Activated B cell treated with CpG ODN at 0.5 μM for 24 hours (primary cell): ENCODE measurements at places on chromosomes 5 and 9. TPM values are rescaled to one million over a fixed set of nuclear protein-coding genes. Genes with fewer than 3 reads are reported as not detected.

- no peak overlapping the region for H3K27ac ChIP-seq
- DNase-seq = no peak
- no peaks in the 10 kb centered on the region for H3K36me3 ChIP-seq
- H3K4me3 ChIP-seq = no peak overlapping the region
Observed at GRCh38 chr9:84659313-84659712, 10.2 kb upstream of the NTRK2 start.

Gene WNT8A
- total RNA-seq = not detected in 2 replicates

DNA sequence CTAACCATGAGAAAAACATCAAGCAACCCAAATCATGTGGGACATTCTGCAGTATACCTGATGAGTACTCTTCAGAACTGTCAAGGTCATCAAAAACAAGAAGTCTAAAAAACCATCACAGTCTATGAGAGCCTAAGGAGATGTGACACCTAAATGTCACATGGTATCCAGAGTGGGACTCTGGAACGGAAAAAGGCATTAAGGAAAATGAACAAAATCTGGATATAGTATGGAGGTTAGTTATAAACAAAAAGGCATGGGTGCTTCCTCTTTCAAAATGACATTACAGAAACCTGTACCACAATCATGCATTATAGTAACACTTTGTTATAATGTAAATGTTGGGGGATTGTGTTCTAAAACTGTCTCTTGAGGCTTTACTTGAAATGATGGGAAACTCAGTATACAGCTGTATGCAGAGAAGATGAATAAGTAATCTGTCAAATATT is 47.4 kb downstream of the PRKACG start:
- no peak for DNase-seq
- H3K36me3 ChIP-seq = peaks cover 48% of the 10 kb centered on the region
- no peak overlapping the region for H3K4me3 ChIP-seq
- H3K27ac ChIP-seq = no peak overlapping the region
- H3K27me3 ChIP-seq = no peaks in the 10 kb centered on the region
- H3K4me1 ChIP-seq = peaks cover 8% of the 10 kb centered on the region

DNA sequence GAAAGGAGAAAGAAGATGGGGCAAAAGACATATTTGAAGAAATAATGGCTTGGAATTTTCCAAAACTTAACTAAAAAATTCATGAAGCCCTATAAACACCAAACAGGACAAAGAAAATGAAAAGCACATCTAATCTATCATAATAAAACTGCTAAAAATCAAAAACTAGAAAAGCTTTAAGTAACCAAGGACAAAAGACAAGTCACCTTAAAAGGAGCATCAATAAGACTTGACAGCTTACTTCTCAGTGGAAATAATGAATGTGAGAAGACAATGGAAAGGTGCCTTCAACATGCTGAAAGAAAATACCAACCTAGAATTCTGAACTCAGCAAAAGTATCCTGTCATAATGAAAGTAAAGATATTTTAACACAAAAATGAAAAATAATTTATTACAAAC is 27.0 kb downstream of the GTF3C4 start:
- H3K4me3 ChIP-seq = no peak overlapping the region
- no peak for DNase-seq
- H3K27ac ChIP-seq = no peak overlapping the region
- H3K4me1 ChIP-seq = no peaks in the 10 kb centered on the region
- peaks cover 3% of the 10 kb centered on the region for H3K27me3 ChIP-seq

DNA sequence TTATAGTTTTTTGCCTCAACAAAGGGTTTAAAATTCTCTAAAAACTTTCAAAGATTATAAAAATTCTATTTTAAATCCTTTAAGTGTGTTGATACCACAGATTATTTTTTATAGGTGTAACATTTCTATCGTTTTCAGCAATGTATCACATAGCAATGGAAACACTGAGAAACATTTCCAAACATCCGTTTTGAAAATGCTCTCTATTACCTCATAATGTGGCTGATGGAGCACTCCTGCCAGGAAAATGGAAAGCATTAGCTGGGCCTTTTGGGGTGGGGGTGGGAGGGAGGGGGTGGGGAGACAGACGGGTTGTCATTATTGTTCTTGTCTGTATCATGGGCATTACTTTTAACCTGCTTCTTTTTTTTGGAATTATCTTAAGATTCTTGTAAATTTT is 516.5 kb downstream of the ACTL7B start:
- no peaks in the 10 kb centered on the region for H3K4me1 ChIP-seq
- no peaks in the 10 kb centered on the region for H3K36me3 ChIP-seq
- no peak overlapping the region for H3K4me3 ChIP-seq
- no peak overlapping the region for H3K27ac ChIP-seq
- H3K27me3 ChIP-seq = peaks cover 3% of the 10 kb centered on the region
- no peak for DNase-seq

DNA sequence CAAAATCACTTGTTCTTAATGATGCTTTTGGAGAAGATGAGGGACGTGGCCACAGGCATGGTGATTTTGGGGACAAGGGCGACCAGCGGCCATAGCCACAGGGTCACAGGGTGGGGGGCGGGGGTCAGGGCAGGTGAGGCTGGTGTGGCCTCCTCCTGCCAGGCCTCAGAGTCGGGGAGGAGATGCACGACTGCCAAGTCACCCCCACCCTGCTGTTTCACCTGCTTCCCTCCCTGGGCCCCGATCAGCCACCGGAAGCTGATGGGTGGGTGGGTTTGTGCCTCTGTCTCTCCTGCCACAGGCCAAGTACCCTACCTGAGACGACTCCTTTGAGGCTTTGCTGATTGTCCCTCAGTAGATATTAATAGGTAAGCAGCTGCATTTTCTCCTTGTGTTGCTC is 199.3 kb downstream of the PAX5 start:
- H3K4me3 ChIP-seq = peak overlapping the region; percentile 64
- no peak for DNase-seq
- H3K36me3 ChIP-seq = peaks cover 13% of the 10 kb centered on the region
- peaks cover 67% of the 10 kb centered on the region for H3K4me1 ChIP-seq
- H3K27me3 ChIP-seq = no peaks in the 10 kb centered on the region

DNA sequence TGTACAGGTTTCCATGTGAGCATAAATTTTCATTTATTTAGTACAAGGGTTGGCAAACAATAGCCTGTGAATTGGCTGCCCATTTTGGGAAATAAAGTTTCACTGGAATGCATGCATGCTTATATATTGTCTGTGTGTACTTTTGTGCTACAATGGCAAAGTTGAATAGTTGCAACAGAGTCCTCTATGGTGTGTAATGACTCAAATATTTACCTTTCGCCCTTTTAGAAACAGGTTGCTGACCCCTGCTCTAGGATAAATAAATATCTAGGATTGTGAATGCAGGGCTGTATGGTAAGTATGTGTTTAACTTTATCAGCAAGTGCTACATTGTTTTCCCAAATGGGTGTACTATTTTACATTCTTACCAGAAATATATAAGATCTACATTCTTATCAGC is 47.2 kb downstream of the XRCC4 start:
- peaks cover 24% of the 10 kb centered on the region for H3K36me3 ChIP-seq
- no peaks in the 10 kb centered on the region for H3K27me3 ChIP-seq
- no peak overlapping the region for H3K27ac ChIP-seq

- no peak for DNase-seq
- no peak overlapping the region for H3K4me3 ChIP-seq
- no peak overlapping the region for H3K27ac ChIP-seq
- H3K36me3 ChIP-seq = no peaks in the 10 kb centered on the region
- H3K4me1 ChIP-seq = no peaks in the 10 kb centered on the region
- no peaks in the 10 kb centered on the region for H3K27me3 ChIP-seq
Observed at GRCh38 chr5:137332296-137332695, 166.8 kb downstream of the SPOCK1 start.

GRCh38 chr9:69173497-69173890 is 583 bp upstream of the TJP2 start:
- peaks cover 38% of the 10 kb centered on the region for H3K4me1 ChIP-seq
- H3K36me3 ChIP-seq = no peaks in the 10 kb centered on the region
- no peak for DNase-seq

DNA sequence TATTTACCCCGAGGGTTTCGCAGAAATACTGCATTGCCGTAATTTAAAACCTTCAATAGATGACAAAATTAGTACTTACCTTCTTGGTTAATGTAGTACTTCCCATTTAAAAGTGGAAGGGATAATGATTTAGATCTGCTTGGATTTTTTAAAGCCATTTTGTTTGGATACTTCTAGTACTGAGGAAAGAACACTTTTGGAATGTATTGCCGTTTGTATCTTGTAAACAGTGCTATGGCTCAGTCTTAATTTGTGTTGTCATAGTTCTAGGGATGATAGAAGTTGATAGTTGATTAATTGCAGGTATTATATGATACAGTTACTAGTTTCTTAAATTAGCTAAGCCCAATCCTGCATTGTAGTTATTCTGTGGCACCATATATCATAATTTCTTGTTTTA is 33.1 kb downstream of the TNPO1 start:
- no peak for DNase-seq
- peaks cover 41% of the 10 kb centered on the region for H3K36me3 ChIP-seq
- H3K4me1 ChIP-seq = peaks cover 61% of the 10 kb centered on the region
- peak overlapping the region; percentile 92 for H3K27ac ChIP-seq
- H3K27me3 ChIP-seq = no peaks in the 10 kb centered on the region

GRCh38 chr5:90347462-90347861 is 62.1 kb downstream of the CETN3 start:
- H3K27me3 ChIP-seq = peaks cover 27% of the 10 kb centered on the region
- H3K27ac ChIP-seq = no peak overlapping the region
- H3K4me3 ChIP-seq = no peak overlapping the region
- H3K36me3 ChIP-seq = no peaks in the 10 kb centered on the region
- no peak for DNase-seq

Gene SAPCD2
- total RNA-seq = 0.80 and 0.81 TPM in 2 replicates

DNA sequence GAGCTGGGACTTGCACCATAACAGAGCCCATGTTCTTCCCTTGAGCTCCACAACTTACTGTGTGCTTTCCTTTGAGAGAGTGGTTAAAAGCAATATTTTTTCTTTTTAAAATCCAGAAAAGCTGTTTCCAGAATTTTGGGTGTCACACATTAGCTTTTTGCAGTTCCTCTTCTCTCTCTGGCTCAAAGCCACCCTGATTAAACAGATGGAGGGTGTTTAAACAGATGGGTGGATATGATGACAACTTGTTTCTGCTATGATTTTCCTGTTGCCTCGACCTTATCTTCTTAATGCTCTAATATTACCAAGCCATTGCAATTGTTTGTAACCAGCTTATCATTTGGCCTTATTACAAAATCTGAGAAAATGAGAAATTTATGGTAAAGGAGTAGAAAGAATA is 22.9 kb upstream of the CFAP95 start:
- no peak for DNase-seq
- no peaks in the 10 kb centered on the region for H3K36me3 ChIP-seq
- peaks cover 13% of the 10 kb centered on the region for H3K27me3 ChIP-seq
- no peak overlapping the region for H3K4me3 ChIP-seq
- no peaks in the 10 kb centered on the region for H3K4me1 ChIP-seq

Gene SLC31A2
- total RNA-seq = 0.93 and 1.1 TPM in 2 replicates

DNA sequence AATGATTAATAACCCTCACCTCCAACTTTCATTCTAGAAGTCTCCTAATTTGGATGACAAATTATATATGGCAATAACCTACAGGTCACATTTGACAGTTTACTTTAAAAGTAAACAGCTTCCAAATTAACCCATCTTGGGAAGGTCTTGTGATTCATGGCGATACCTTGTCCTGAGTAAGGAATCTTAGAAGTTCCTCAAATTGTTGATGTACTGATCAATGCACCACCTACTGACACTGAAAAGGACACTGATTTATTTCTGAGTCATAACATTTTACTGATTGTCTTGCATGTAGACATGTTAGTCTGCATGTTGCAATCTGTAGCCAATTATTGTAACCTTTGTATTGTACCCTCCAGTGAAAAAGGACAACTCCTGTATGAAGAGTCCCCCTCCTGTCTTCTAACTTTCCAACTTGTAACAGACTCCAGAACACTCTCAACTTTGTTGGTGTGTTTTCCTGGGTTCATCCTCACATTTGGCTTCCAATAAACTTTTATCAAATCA is 16.0 kb upstream of the SLC22A5 start:
- DNase-seq = no peak
- no peak overlapping the region for H3K27ac ChIP-seq
- no peaks in the 10 kb centered on the region for H3K27me3 ChIP-seq
- peaks cover 14% of the 10 kb centered on the region for H3K36me3 ChIP-seq
- peaks cover 19% of the 10 kb centered on the region for H3K4me1 ChIP-seq
- H3K4me3 ChIP-seq = no peak overlapping the region

Gene CD72
- total RNA-seq = 118 and 125 TPM in 2 replicates

DNA sequence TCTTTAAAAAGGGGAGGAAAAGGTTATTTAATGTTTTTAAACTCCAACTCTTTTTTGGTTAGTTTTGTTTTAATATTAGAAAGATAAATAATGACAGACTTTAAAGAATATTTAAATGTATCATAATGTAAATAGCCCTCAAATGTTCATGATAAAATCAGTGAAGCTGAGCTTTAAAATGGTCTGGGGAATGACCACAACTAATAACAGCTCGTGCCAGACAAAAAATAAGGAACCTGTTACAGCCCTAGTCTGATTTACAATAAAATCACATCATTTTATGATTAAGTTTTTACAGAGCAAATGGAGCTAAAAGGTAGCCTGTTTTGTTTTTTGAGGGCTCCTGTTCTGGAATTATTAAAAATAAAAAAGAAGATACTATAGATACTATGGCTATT is 46.1 kb downstream of the VCAN start:
- H3K36me3 ChIP-seq = no peaks in the 10 kb centered on the region
- H3K27ac ChIP-seq = no peak overlapping the region
- DNase-seq = no peak
- no peak overlapping the region for H3K4me3 ChIP-seq
- H3K27me3 ChIP-seq = no peaks in the 10 kb centered on the region

- no peaks in the 10 kb centered on the region for H3K27me3 ChIP-seq
- no peak overlapping the region for H3K4me3 ChIP-seq
- H3K27ac ChIP-seq = no peak overlapping the region
- no peak for DNase-seq
- no peaks in the 10 kb centered on the region for H3K4me1 ChIP-seq
Observed at GRCh38 chr9:134420281-134420845, 94.1 kb downstream of the RXRA start.

- no peak overlapping the region for H3K4me3 ChIP-seq
- no peak for DNase-seq
- peaks cover 25% of the 10 kb centered on the region for H3K36me3 ChIP-seq
- H3K27me3 ChIP-seq = no peaks in the 10 kb centered on the region
- H3K27ac ChIP-seq = no peak overlapping the region
Observed at GRCh38 chr9:21317956-21318923, 13.1 kb upstream of the IFNA5 start.

- H3K4me1 ChIP-seq = no peaks in the 10 kb centered on the region
- no peak overlapping the region for H3K27ac ChIP-seq
- peaks cover 15% of the 10 kb centered on the region for H3K27me3 ChIP-seq
- H3K36me3 ChIP-seq = no peaks in the 10 kb centered on the region
- no peak for DNase-seq
Observed at GRCh38 chr9:69317081-69317480, 7.9 kb upstream of the ENTREP1 start.

Gene ACSL6
- 0.05 and 0.20 TPM in 2 replicates for total RNA-seq

DNA sequence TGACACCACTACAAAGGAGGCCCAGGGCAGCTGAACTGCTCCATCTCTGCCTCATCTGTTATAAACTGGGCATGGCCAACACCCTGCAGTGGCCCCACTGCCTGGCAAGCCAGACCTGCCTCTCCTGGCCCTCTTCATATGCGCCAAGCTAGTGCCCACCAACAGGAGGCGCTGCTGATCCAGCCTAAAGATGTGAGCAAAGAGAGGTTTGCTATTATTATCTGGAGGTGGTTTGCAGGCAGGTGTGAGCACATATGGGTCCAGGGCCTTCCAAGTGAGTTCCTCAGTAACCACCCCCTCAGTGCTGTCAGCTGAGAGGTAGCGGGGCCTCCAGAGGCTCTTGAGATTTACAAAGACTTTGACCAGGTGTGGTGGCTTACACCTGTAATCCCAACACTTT is 232.2 kb downstream of the SYK start:
- H3K36me3 ChIP-seq = no peaks in the 10 kb centered on the region
- H3K27me3 ChIP-seq = peaks cover 23% of the 10 kb centered on the region
- DNase-seq = no peak
- peaks cover 31% of the 10 kb centered on the region for H3K4me1 ChIP-seq
- H3K4me3 ChIP-seq = no peak overlapping the region

Gene NTNG2
- total RNA-seq = 2.1 and 3.1 TPM in 2 replicates
